NCI-H2081 treated with DMSO at 0.1 percent for 48 hours (cell line): ENCODE measurements at places on chromosomes 1 and 21.

DNA sequence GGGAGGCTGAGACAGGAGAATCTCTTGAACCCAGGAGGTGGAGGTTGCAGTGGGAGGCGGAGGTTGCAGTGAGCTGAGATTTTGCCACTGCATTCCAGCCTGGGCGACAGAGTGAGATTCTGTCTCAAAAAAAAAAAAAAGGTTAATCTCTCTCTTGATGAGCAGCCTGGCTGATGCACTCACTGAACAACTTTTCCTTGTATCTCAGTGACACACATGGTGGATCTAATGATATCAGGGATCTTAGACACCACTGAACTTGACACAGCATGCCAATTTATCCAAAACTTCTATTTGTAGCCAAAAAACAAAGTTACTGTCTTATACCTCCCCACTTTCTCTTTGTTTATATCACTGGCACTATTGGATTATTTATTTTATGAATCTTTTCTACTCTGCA lies 16.2 kb downstream of the RHBDL2 start:
- DNase-seq, result no peak

DNA sequence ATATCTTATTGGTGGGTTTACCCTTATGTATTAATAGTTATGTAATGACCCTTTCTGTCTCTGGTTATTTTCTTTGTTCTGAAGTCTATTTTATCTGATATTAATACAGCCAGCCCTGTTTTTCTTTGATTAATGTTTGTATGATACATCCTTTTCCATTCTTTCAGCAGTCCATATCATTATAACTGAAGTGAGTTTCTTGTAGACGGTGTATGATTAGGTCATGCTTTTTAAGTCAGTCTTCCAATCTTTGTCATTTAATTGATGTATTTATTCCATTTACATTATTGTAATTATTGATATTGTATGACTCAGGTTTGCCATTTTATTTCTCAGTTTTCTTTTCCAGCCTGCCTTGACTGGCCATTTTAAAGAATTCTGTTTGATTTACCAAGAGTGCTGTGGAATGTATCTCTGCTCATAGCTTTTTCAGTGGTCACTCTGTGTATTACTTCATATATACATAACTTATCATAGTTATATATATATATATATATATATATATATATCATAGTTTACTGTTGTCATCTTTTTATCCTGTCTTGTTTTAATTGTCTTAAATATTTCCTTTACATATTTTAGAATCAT lies 10.5 kb downstream of the RAB4A start:
- DNase-seq, result no peak

DNA sequence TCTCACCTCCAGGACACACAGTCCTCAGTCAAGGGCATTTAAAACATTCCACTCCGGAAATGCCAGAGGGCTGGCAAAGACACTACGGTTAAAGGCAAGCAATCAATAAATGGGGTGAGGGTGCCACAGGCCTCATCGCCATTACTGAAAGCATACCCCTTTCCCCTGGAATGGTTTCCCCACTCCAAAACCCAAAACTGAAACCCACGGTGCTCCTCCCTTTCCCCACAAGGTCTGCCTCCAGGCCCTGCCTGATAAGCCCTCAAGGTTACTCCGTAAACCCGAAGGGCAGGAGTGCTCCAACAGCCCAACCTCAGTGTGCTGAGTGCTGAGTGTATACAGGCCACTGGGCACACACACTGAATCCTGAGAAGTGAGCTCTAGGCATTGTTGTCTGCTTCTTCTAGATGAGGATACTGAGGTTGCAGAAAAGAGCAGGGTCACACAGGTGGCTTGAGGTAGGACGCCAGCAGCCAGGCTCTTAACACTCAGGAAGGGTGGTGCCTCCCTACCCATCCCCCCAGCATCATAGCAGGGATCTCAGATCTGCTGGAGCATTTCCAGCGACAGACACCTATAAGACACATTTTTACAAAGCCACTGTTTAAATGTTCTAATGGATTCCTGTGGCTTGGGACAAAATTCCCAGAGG lies 29.0 kb downstream of the SSBP3 start:
- no peak for DNase-seq

DNA sequence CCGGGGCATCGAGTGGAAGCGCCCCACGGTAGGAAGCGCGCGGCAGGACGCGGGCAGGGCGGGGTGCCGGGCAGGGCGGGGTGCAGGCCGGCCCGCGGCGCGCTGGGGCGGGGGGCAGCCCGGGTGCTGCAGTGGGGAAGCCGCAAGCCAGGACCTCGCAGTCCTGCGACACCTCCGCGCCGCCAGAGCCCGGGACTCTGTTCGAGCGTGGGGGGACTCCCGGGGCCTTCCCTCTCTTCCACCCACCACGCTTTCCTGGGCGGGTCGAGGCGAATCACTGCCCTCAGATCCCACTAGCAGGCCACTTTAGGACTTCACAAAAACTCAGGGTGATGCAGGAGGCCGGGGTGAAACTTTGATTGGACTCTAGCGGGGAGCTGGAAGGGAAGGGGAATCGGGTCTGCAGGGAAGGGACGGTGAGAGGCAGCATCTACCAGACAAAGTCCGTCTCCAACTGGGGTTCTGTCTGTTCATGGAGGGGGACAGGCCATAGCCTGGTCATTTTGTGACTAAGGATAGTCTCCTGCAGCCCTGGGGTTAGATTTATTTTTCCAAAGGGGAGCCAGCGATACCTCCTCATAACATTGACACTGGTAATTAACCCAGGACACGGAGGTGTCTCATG lies 623 bp downstream of the CAPN2 start:
- no peak for DNase-seq

GRCh38 chr1:223837206-223837605 lies 8.5 kb downstream of the TP53BP2 start:
- DNase-seq, result no peak

GRCh38 chr21:35332841-35333426 lies 283.8 kb upstream of the RUNX1 start:
- no peak for DNase-seq

DNA sequence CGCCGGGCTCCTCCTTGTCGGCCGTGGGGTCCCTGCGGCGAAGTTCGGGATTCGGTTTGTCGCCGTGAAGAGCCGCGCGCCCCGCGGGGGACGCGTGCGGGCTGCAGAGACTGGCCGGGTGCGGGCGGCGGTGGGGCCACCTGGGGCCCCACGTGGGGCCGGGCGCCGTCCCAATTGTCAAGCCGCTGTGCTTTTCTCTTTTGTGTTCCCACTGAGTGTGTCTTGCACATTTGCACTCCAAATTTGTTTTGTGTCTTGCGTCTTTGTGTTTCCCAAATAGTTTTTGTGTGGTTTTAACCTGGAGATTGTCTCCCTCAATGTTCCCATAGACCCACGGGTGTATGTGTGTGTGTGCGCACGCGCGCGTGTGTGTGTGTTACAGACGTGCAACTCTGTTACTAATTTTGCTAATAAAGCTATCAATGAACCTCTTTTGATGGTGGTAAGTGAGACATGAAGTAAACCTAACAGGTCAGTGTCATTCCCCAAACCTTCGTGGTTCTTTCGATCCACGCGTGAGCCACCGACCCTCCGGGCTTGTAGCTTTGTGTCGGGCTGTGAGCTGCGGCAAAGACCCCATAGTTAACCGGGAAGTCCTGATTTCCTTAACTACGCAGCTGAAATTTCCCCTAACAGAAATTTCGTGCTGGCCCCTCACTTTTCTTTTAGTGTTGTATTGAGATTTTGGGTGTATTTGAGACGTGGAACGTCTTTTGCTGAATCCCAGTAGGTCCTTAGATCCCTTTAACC lies 708 bp downstream of the PRDM2 start:
- no peak for DNase-seq

GRCh38 chr21:34548781-34549376 lies 36.9 kb upstream of the KCNE1 start:
- no peak for DNase-seq

DNA sequence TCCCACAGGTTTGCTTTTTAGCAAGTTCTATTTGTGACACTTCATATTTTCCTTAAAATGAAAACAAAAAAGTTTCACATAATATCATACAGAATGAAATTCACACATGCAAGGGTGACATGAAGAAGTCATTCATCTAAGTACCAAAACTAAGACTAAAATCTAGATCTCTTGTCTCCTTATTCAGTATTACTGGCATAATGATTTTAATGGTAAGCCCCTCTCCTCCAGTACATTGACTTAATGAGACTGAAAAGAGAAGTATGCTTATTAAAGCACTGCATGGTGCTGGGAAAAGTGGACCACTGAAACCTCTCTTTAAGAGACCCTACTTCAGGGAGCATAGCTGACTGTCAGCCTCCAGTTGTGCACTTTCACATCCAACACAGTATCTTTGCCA lies 99.5 kb downstream of the NEGR1 start:
- DNase-seq, result no peak

DNA sequence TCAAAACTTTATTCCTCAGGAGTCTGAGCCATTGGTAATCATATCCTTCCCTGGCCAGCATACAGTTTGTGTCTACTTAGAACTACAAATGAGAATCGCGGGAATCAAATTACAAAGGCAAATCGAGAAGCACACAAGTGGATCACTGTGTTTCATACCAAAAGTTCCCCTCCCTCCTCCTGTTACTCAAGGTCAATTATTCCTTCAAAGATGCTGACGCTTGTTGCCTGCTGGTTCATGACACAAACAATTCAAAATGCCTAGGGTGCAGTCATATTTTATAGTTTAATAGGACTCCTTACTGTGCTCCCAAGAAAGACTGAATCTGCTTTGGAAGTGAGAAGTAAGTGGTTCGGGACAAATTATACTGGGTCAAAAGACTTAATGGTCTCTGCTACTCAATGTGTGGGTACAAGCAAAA lies 93.0 kb upstream of the PBX1 start:
- no peak for DNase-seq

- no peak for DNase-seq
These were observed 136.6 kb upstream of the VANGL1 start for GRCh38 chr1:115505148-115505571.

GRCh38 chr1:156055281-156056048 lies 883 bp downstream of the LAMTOR2 start:
- DNase-seq, result no peak

GRCh38 chr1:46153732-46154131 lies 21.2 kb upstream of the TSPAN1 start:
- no peak for DNase-seq

GRCh38 chr1:9904596-9904995 lies 5.5 kb downstream of the CTNNBIP1 start:
- no peak for DNase-seq

DNA sequence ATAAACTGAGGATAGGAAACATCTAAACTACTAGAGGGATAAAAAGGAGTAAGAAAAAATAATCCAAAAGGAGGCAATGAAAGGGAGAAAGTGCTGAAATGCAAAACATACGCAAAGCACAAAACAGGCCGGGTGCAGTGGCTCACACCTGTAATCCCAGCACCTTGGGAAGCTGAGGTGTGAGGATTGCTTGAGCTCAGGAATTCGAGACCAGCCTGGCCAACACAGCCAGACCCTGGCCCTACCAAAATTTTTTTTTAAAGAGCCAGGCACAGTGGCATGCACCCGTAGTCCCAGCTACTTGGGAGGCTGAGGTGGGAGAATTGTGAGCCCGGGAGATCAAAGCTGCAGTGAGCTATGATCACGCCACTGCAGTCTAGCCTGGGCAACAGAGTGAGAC lies 10.5 kb downstream of the SPOCD1 start:
- no peak for DNase-seq

- no peak for DNase-seq
These were observed 35.7 kb downstream of the CAPZB start for GRCh38 chr1:19449454-19450228.

DNA sequence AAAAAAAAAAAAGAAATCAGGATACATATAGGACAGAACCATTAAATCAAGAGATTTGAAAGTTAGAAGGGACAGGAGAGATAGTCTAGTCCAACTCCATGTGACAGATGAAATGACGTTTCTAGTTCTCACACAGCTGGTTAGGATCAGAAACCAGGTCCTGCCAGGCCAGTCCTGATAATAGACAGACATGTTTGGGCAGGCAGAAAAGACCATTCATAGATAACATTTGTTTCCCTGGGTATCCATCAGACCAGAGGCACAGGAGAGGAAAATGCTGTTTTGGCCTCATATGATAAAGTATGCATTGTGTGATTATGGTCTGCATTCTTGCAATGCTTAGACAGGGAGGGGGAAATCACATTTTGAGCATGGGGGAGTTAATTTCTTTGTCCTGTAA lies 29.3 kb downstream of the ZBTB8B start:
- no peak for DNase-seq

GRCh38 chr1:207742850-207743555 lies 8.9 kb upstream of the CD46 start:
- no peak for DNase-seq

- DNase-seq, result no peak
These were observed 3.8 kb downstream of the PBXIP1 start for GRCh38 chr1:154951901-154952657.

GRCh38 chr1:212528501-212528900 lies 80.1 kb upstream of the ATF3 start:
- DNase-seq, result no peak
